Right cardiac atrium (tissue), 5 donors: ENCODE measurements at places on chromosomes 1 and 21. TPM values are rescaled to one million over a fixed set of nuclear protein-coding genes. Genes with fewer than 3 reads are reported as not detected.

CCDC181 gene
- 2.4 TPM for total RNA-seq

GRCh38 chr1:156822680-156823079 lies 6.0 kb upstream of the SH2D2A start:
- DNase-seq, result no peak

ROR1 gene
- total RNA-seq, result 11.9 TPM

GRCh38 chr1:185396126-185396525 lies 79.1 kb upstream of the IVNS1ABP start:
- no peak for DNase-seq

- DNase-seq, result no peak
These were observed 463.8 kb downstream of the MATN1 start for GRCh38 chr1:30259631-30260030.

OR10J4 gene
- total RNA-seq, result not detected

- DNase-seq, result no peak
These were observed 981.2 kb downstream of the TTLL7 start for GRCh38 chr1:83017701-83018100.

DNA sequence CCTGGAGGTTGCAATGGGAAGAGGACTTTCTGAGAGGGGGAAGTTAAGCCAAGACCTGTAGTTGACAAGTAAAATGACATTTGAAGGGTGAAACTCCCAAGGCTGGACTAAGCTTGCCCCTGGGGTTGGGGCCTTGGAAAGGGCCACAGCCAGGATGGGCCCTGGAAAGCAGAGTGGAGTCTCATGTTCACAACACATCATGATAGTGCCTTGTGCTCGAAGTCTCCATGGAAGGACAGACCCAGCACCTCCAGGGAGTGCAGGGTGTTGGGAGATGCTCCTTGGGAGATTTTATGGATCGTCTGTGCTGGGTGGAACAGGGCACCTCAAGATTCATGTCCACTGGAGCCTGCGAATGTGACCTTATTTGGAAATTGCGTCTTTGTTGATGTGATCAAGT lies 55.6 kb upstream of the ACTRT2 start:
- DNase-seq, result no peak

DNA sequence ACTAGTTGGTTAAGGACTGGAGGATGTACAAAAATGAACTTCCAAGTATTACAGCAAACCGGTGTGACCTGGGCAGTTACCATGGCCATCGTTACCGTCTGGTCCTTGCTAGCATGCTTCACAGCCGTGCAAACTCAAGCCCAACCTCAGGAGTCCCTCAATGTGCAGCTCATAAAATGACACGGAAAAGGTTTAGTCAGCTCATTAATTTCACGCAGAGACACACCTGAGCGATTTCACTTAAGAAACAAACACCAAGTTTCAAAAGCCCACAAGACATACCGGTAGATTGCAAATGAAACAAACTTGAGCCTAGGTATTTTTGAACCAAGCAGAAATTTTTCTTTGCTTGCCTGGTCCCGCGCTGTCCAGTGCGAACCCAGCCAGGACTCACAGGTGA lies 105.0 kb upstream of the ADAR start:
- no peak for DNase-seq

CD1E gene
- total RNA-seq, result not detected

SHISAL2A gene
- not detected for total RNA-seq

DNA sequence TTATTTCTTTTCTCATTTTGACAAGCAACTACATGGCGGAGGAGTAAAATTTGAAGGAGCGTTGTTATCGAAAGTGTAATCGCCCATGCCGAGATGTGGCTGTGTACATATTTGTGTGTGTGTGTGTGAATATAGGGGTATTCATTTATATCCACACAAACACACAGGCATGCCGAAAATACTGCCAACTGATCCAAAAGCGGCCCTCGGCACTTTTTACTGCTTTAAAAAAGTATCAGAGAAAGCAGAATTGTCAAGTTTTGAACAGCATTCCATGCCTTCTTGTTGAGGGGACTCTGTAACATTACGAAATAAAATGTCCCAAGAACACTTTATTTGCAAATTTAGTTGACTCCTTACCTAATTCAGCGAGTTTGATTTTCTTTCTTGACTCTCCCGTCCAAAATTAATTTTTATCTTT lies 1.1 kb downstream of the PBX1 start:
- DNase-seq, result no peak

SYT14 gene
- total RNA-seq, result not detected

GRCh38 chr1:173128742-173129141 lies 78.0 kb upstream of the TNFSF18 start:
- DNase-seq, result no peak

DNA sequence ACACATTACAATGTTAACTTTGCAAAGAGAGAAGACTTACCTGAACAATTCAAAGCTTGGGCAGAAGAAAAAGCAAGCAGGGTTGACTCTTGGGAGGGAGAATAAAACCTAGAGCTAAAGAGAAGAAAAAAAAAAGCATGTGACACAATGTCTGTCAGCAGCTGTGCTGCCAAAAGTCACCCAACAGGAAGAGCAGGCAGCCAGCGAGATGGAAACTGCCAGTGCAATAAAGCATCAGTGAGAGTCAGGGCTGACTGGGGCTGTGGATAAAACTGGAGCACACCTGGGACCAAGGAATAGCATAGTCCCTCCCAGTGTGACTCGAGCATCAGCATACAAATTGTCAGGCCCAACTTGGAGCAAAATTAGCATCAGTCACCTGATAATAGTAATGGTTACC lies 65.0 kb upstream of the SLC22A15 start:
- DNase-seq, result no peak

DNA sequence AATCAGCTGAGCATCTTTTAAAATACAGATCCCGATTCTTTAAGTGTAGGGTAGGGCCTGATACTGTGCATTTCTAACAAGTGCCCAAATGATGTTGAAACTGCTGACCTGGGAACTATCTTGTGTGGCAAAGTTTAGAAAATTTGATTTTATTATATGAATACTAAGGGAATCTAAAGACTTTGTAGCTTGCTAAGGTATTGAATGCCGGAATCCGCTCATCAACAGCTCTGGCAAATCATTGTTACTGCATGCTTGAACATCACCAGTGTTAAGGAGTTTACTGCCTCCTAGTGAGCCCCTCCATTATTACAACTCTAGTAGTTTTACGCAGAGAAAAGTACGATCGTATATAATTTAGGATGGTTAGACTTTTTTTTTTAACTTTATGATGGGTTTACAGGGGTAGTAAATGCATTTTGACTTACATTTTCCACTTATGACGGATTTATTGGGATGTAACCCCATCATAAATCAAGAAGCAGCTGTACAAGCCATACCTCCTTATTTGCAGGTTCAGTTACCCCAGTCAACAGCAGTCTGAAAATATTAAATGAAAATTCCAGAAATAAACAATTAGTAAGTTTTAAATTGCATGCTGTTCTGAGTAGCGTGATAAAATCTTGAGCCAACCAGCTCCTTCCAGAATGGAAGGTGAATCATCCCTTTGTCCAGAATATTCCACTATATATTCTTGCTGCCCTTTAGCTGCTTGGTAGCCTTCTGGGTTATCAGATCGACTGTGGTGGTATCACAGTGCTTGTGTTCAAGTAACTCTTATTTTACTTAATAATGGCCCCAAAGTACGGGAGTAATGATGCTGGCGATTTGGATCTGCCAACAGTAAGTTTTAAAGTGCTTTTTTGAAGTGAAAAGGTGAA lies 892 bp downstream of the TYW3 start:
- DNase-seq, result no peak

- no peak for DNase-seq
These were observed 15.8 kb upstream of the ZC3H12A start for GRCh38 chr1:37458551-37458950.

DNA sequence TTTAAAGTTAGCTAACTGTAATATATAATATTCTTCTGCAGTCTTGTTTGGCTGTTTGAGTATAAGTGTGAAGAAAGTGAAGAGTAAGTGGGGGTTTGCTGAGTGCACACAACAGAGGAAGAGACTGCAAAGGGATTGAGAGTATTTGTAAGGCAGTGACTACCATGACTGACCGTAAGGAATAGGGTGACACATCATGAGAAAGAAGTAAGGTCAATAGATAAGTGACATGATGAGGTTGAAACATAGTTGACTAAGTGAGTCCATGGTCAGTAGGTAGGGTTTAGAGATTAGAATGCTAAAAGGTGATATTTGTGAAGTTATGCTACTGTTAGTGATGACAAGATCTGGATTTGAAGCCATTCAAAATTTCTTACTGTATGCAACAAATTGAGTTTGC lies 27.7 kb downstream of the WARS2 start:
- DNase-seq, result no peak

GRCh38 chr21:14070968-14071367 lies 139.8 kb downstream of the LIPI start:
- DNase-seq, result no peak

DNA sequence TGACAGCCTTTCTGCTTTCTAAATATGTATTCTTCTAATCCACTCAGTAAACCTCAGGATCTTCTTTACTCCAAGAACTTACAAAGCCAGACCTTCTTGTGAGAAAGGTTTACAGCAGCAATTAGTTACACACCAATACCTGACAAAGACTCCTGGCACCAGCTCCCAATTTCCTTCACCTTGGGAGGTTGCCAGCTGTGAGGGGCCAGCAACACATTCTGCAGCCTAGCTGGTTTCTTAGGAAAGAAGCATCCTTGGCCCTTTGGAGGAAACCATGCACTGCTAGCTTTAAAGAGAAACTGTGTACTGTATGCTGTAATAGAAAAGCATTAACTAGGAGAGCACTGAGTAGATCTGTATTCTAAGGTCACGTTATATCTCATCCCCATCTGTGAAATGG lies 10.8 kb downstream of the FYB2 start:
- no peak for DNase-seq

S100A7A gene
- total RNA-seq, result not detected

DNA sequence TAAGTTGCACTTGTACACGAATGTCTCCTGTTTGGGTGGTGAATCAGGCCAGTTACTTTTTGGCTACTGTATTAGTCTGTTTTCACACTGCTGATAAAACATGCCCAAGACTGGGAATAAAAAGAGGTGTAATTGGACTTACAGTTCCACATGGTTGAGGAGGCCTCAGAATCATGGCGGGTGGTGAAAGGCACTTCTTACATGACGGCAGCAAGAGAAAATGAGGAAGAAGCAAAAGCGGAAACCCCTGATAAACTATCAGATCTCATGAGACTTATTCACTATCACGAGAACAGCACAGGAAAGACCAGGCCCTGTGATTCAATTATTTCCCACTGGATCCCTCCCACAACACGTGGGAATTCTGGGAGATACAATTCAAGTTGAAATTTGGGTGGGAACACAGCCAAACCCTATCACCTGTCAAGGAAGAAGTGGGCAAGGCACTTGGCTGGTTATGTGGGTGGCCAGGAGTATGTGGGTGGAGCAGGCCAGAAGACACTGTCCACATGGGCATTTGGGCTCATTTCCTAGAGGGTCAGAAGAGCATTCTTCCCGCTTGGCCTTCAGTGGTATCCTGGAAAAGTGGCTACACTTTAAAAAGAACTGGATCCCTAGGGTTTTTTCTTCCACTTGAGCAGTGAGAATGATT lies 228.8 kb downstream of the HHAT start:
- DNase-seq, result no peak

GRCh38 chr1:166165661-166166328 lies 1.0 kb downstream of the FAM78B start:
- no peak for DNase-seq

UTS2 gene
- not detected for total RNA-seq

GPR3 gene
- 0.46 TPM for total RNA-seq

DNA sequence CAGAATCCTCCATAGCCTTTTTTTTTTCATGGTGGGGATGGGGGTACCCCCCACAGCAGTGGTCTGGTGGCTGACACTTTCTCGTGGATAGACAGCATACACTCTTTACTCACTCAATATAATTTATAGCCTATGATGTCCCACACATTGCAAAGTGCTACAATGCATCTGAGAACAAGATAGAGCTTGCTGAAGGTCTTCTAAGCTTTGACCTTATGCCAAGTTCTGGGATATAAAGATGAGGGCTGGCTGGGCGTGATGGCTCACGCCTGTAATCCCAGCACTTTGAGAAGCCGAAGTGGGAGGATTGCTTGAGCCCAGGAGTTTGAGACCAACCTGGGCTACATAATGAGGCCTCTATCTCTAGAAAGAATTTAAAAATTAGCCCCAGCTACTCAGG lies 78.0 kb downstream of the MPZL1 start:
- DNase-seq, result no peak

GRCh38 chr1:155455588-155456195 lies 106.9 kb downstream of the ASH1L start:
- DNase-seq, result no peak

HAO2 gene
- not detected for total RNA-seq

- DNase-seq, result no peak
These were observed 55.3 kb downstream of the MAN1C1 start for GRCh38 chr1:25671929-25672328.

GRCh38 chr1:151133018-151133806 lies 13.2 kb downstream of the SEMA6C start:
- DNase-seq, result peak; percentile 72

DNA sequence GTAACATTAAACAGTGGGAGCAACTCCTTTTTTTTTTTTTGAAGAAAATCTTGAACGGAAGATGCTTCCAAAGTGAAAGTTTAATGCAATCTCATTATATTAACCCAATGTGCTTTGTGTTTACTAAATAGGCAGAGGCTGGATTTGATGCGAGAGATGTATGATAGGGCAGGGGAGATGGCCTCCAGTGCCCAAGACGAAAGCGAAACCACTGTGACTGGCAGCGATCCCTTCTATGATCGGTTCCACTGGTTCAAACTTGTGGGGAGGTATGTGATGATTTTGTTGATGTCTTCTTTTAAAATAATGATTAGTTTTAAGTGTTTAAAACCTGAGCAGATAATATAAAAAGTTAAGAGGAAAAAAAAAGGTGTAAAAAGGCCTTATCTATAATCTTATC lies 74.2 kb upstream of the PGD start:
- DNase-seq, result no peak

GRCh38 chr1:182713492-182713891 lies 29.1 kb upstream of the RGS8 start:
- DNase-seq, result no peak

SDCCAG8 gene
- 31.7 TPM for total RNA-seq

IFNLR1 gene
- 3.3 TPM for total RNA-seq

- no peak for DNase-seq
These were observed 113.9 kb upstream of the BACE2 start for GRCh38 chr21:41054018-41054578.

- no peak for DNase-seq
These were observed 24.0 kb upstream of the GALNT2 start for GRCh38 chr1:230043081-230043480.

DNA sequence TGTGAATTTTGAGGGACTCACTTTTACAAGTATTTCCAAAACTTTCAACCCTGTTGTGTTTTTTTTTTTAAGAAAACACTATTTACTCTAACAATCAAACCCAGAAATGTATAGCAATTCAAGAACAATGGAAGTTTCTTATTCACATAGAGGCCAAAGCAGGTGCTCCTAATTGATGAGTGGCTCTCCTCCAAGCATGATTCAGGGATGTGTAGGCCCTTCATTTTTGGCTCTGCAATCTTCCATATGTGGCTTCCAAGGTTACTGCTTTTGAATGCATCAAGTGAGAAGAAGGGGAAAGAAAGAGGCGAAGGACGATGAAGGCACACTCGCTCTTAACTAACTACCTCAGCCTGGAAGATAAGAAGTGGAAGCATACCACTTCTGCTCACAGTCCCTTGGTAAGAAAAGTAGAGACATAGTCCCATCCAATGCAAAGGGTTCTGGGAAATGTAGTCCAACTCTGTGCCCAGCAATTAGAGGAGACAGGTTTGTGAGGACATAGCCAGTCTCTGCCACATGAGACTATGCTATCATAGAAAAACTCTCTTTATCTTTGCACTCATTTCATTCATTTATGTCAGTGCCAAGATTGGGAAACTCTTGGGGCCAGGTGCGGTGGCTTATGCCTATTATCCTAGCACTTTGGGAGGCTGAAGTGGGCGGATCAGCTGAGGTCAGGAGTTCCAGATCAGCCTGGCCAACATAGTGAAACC lies 46.0 kb downstream of the OPTC start:
- no peak for DNase-seq
